C1 segment of cervical spinal cord (tissue), 14 donors: ENCODE measurements at places on chromosomes 3 and 15.

DNA sequence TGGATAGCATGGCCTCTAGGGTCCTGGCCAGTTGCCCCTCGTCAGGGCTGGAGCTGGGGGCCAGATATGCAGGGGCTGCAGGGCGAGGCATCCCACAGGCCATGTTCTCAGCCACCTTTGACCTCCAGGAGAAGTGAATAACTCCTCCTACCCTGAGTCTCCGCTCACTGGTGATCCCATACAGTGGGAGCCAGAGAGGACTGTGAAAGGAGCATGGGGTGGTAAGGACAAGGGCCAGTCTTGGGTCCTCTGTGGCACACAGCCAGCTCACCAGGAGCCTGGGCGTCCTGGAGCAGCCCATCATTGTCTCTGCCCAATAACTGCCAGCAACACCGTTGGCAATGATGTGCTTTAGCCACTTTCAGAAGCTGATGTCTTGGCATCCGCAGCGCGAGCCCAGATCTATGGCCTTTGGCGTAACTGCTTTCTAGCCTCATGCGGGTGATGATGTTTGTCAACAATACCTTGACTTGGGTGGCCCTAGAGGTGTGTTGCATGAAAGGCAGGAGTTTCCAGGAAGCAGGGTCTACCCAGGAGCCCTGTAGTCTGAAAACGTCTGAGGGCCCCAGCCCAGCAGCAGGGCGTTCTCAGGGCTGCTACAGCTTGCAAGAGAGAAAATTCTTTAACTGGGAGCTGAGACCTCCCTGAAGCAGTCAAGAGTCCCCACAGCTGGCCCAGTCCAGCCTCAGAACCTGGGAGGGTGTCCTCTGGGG lies 61.1 kb upstream of the IQSEC1 start:
- no peak for DNase-seq

- DNase-seq = no peak
Measured at GRCh38 chr3:66554178-66554577, 53.4 kb upstream of the LRIG1 start.

DNA sequence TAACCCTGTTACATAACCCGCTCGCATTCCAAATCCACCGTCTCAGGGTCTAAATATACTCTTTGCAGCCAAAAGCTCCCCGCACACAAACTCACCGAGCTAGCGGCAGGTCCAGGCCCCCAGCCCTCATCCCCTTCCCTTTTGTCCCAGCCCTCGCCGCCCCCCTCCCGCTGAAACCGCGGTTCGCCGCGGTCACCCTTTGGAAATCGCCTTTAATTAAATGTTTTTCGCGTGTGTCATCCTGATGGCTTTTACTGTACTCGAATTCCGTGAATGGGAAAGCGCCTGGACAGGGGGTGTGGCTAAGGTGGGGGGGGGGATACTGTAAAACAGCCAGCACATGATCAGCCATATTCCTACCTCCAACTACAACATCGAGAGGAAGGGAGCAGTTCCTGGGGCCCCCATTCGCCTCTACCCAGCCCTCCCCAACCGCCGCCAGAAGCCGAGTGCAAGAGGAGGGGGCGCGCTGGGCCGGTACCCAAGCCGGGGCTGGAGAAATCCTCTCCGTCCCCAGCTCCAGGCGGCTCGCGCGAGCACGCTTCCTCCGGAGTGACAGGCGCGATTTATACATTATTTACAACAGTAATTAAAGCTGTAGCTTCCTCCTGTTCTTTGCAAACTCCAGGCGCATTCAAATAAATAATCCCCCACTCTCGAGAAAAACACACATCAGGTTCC lies 1.7 kb downstream of the RORA start:
- DNase-seq = no peak

GRCh38 chr3:76107935-76108570 lies 322.7 kb upstream of the ZNF717 start:
- DNase-seq = no peak

GRCh38 chr3:55203006-55203405 lies 275.1 kb upstream of the LRTM1 start:
- no peak for DNase-seq

GRCh38 chr15:77617476-77618230 lies 15.1 kb downstream of the LINGO1 start:
- DNase-seq = no peak

DNA sequence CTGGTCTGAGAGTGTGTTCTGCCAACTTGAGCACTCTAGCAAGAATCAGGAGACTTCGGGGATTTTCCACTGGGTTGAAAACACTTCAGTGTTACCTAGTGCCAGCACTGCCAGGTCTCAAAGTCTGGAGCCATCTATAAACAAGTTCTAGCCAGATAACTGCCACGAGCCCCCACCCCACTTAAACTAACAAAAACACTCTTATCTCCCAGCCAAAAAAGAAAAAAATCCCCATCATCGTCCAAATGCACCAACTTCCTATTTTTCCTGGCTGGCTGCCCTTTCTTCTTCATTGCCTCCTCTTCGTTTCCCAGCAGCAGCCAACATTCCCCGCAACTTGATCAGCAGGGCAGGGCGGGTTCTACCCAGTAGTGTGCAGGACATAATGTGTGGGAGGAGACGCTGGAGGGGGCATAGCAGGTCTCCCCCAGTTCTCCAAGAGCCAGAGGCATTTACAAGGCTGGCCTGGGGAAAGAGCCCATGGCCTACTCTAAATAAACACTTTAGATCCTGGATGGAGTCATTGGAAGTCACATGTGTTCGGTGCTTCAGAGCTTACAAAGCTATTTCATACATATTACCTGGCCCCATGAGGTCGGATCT lies 29.5 kb downstream of the C2CD4B start:
- DNase-seq = no peak

DNA sequence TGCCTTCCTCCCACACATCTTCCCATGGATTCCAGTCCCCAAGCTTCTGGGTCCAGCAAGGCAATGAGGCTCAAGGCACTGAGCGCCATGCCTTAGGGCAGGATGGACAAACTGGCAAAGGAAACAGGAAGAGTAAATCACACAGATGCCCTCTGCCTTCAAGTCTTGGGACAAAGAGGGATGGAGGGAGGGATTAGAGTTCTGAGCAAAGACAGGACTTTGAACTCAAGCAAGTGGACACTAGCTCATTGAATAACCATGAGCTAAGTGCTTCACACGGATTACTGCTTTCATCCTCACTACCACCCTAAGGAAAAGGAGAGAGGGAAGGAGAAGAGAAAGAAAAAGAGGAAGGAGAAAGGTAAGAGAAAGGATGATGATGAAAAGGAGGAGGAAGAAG lies 7.6 kb upstream of the THBS1 start:
- no peak for DNase-seq

DNA sequence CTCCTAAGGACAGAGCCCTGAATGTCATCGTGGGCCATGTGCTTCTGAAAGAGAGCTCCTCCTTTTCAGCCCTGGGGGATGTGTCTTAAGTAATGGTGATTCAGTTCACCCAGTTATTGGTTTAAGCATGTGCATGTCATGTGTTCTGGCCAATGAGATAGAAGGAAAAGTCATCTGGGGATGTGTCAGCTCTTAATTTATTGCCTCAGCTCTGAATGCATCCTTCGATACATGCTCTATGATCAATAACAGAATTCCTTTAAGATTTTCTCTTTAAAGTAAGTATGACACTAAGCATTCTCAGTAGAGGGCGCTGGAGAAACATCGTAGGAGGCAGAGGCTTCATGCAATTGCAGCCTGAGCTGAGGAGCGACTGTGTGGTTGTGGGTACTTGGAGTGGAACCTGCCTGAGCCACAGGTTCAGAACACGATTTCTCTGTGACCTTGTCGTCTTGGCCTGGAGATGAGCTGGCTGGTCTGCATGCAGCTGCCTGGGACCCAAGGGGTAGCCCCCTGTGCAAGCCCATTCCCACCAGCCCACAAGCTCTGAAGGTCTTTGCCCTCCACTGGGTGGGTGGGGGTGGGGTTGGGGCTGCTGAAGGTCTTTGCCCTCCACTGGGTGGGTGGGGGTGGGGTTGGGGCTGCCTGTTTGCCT lies 69.5 kb downstream of the C3orf38 start:
- DNase-seq = no peak
